ENCODE measurements at places on chromosomes 6 and 20.

GRCh38 chr20:37804584-37805566 is 98.1 kb upstream of the VSTM2L start:
- no peak for DNase-seq

DNA sequence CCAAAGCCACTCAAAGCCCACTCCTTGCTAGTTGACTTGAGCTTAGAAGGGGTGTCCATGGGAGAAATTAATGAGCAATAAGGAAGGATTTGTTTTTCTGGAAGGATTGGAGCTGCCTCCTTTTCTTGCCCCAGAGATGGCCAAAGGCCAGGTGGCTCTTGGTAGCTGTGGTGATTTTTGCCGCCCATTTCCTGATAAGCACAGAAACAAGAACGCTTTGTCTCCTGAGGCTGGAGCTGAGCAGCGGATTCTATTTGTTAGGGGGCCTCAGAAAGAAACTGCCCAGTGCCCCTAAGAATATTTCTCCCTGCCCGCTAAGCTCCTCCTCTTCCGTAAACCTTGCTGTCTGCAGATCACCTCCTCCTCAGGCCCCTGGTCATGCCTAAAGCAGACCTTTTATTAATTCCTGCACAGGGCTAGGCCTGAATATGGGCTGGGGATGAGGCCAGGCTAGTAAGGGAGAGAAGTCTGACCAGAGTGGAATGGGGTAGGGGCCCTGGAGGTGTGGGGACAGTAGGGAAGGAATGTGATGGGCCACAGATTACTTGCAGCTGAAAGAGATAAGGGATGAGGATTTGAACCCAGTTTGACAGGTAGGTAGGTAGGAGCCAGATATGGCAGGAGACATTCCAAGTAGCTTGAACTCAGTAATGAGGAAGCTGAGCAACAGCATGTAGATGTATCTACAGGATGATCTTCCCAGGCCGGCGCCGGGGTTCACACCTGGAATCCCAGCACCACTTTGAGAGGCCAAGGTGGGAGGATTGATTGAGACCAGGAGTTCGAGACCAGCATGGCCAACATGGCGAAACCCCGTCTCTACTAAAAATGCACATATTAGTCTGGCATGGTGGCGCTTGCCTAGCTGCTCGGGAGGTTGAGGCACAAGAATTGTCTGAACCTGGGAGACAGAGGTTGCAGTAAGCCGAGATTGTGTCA is 71.2 kb upstream of the NAA20 start:
- DNase-seq = no peak

DNA sequence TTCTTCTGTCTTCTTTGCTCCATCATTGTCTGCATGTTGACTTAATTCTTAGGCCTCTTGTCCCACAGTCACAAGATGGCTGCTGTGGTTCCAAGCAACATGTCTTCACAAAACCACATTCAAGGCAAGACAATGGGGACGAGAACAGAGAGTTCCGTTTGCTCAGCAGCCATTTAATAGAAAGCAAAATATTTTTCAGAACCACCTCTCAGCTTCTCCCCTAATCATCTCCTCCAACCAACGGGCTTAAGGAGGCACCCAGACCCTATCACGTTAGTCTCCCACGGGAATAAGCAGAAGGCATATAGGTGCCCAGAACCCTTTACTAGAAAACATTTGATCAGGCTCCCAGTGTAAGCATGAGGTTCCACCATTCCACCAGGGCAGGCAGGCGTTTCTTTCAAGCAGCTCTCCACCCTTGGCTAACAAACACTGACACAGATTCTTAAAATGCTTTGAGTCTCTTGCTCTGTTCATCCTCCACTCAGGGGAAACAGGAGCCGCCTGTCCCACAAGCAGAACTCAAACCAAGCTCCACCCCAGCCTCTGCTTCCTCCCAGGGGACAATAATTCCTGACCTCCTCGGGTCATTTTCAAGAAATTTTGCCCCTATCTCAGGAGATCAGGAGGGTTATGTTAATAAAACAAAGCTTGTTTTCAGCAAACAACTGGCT is 19.0 kb downstream of the BMP7 start:
- no peak for DNase-seq

DNA sequence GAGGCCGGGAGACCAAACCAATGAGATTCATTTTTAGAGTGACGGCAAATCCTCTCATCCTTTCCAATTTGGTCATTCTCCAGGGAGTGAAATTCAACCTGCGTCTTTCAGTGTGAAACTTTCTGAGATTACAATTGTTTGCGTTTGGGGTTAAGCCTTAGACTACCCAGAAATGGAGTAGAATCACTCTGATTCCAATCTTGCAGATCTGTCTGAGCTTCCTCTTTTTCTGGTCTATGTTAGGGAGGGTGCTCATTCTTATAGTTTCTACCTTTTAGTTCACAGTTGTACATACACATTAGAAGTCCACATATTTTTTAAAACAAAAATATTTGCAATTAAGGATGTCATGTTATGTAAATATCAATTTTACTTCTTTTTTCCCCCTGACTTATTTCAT is 183.0 kb upstream of the PHACTR1 start:
- no peak for DNase-seq

GRCh38 chr6:41560431-41561192 is 14.4 kb downstream of the FOXP4 start:
- no peak for DNase-seq

GRCh38 chr6:99603421-99604165 is 3.0 kb upstream of the PRDM13 start:
- peak; percentile 38 for DNase-seq

DNA sequence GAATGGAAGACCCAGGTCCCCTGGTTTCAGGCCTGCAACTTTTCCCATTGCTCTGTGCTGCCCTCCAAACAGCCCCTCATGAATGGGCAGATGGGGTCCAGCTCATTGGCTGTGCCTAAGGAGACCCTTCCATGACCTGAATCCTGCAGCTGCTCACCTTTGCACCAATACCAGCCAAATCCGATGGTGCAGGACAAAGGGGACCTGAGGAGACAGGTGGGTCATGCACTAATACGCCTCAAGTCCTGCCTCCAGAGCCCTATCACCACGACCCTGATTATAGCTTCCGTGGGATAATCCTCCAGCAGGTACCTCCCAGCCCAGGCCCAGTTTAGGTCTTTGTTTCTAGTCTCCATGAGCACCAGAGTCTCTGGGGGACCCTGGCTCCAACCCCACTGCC is 16.8 kb downstream of the TREM1 start:
- no peak for DNase-seq
